ENCODE measurements at places on chromosomes 7 and 10. TPM values are rescaled to one million over a fixed set of nuclear protein-coding genes. Genes with fewer than 3 reads are reported as not detected.

GRCh38 chr10:133143200-133143533, 16.9 kb upstream of the KNDC1 start:
- DNase-seq: no peak

DNA sequence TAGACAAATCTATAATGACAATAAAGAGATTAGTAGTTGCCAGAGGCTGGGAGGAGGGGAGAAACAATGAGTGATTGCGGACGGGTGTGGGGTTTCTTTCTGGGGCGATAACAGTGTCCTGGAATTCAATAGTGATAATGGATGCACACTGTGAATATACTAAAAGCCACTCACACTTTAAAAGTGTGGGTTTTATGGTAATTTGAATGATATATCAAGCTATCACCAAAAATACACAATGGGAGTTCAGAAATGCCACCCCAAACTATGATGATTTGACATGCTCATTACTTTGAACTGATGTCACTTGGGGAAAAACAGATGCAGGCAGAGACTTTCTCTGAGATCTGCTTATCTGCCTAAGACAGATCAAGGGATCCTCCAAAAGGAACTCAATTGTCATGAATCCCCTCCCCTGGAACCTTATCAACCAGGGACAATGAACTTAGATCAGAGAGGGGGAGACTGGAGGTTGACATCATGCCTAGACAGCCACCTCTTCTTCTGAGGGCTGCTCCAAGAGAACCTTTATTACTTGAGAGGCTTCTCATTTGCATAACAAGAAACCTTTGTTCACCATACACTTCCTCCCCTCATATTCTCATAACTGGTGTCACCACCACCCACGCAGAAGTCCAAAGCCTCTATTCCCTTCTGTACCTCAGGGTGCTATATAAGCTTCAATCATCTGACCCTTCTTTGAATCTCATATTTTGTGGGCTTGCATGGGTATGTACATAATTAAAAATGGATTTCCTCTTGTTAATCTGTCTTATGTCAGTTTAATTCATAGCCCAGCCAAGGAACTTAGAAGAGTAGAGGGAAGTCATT, 14.8 kb upstream of the ZC3HAV1 start:
- no peak for DNase-seq

DNA sequence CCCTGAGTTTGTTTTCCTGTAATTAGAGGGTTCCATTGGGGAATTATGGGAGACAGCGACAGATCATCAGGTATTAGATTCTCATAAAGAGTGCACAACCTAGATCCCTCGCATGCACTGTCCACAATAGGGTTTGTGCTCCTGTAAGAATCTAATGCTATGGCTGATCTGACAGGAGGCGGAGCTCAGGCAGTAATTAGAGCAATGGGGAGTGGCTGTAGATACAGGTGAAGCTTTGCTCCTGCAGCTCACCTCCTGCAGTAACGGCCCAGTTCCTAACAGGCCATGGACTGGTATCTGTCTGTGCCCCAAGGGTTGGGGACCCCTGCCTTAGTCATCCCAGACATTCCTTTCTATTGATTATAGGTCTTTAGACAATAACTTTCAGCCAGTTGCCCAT, 894 bp upstream of the ZSCAN21 start:
- no peak for DNase-seq

The MMP21 gene
- 0.34 TPM for polyA plus RNA-seq

DNA sequence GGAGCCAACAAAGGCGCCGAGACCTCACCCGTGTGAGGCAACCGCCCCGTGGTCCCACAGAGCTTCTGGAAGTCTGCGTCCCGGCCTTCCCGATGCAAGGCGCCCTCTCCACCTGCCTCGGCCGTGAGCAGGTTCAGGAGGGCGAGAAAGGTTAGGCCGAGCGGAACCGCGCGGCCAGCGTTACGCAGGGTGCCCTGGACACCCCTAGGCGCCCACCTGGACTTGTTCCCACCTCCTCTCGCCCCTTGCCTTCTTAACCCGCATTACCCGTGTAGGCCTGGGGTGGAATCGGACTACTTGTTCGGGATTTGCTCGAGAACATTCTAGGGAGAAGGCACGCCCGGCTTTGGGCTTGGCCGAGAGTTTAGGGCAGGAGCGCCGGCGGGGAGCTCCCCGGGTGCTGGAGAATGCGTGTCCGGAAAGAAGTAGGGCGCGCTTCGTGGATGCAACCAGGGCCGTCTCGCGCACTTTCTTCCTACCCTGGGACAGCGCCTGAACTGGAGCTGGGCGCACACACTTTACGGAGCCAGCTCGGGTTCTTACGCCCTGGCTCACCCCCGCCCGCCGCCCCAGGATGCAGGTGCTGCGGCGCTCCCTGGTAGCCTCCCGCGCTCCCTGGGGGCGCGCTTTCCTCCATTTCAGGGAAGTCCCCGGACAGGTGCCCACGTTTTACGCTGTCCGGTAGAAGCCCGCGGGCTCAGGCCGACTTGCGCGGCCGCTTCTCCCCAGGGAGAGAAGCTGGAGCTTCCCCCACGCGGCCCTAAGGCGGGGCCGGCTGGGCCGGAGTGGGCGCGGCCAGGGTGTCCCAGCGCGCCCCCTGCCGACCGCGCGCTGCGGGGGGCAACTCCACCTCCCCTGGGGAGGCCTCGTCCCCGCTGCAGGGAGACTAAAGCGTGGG, 74.5 kb downstream of the INSIG1 start:
- no peak for DNase-seq

Data from muscle of arm (tissue), 14 donors.